NCI-H1930 (cell line): ENCODE measurements at places on chromosomes 7 and 10.
A peak's percentile ranks its signal among the peaks of the same experiment; 100 is the strongest.

- no peak for DNase-seq
Measured at GRCh38 chr10:113022265-113022664, 72.2 kb downstream of the TCF7L2 start.

DNA sequence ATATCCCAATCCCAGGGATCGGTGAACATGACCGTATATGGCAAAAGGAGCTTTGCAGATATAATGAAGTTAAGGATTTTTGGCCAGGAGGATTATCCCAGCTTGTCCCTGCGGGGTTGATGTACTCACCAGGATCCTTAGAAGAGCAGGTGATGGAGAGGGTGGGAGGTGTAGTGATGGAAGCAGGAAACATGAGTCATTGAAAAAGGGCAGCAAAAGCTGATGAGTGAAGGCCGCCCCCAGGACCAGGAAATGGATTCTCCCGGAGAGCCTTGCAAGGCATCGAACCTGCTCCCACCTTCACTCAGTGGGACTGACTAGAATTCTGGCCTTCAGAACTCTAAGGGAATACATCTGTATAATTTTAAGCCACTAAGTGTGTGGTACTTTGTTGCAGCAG lies 5.2 kb upstream of the NUPR2 start:
- DNase-seq: no peak

DNA sequence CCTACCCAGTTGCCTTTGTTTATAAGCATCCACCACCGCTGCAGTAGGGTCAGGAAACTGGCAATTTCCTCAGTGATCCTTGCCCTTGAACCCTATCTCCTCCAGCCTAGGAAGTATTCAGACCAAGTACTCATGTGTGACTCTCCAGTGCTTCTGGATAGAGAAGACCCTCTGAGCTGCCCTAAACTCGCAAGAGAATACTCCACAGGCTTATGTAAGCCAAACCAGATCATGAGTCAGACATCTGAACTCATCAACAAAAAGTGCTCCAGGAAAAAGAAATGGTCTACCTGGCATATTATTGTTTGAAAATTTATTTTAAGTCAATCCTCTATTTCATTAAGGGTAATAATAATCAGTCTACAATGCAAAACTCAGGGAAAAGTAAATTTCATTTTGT lies 101.3 kb downstream of the KAT6B start:
- no peak for DNase-seq

- no peak for DNase-seq
Measured at GRCh38 chr7:156576216-156577058, 64.1 kb upstream of the RNF32 start.

- no peak for DNase-seq
Measured at GRCh38 chr7:98399890-98400541, 874 bp downstream of the BAIAP2L1 start.

GRCh38 chr7:87330942-87331341 lies 14.5 kb upstream of the CROT start:
- DNase-seq: no peak

- DNase-seq: no peak
Measured at GRCh38 chr7:84477786-84478478, 283.3 kb upstream of the SEMA3A start.

GRCh38 chr7:155450970-155451801 lies 6.7 kb upstream of the EN2 start:
- no peak for DNase-seq

DNA sequence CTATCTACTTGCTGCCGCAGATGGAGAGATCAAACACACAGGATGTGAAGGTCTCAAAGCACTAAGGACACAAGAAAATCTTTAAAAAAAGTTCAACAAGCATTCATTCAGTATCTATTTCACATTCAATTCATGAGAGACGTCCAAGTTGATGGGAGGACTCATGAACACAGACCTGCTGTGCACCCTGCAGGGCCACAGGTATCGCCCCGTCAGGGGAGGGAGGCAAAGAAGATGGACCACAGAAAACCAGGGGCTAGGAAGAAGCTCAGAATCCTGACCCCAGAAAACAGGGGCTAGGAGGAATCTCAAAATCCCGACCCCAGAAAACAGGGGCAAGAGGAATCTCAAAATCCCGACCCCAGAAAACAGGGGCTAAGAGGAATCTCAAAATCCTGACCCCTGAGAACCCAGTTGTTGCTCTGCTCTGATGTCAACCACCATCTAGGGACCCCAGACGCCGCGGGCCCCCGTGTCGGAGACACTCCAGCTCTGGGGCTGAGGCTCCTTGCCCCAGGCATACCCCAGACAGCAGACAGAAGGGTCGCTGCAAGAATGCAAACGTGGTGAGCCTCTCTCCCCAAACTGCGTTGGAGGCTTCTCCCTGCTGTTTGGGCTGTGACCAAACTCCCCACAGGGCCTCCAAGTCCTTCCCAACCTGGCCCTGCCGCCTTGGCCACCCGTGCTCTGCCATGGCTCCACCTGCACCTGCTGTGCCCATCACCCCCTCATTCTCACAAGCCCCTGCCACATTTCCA lies 197.6 kb downstream of the DIP2C start:
- DNase-seq: no peak

GRCh38 chr7:66256281-66256680 lies 51.1 kb downstream of the TPST1 start:
- no peak for DNase-seq

- no peak for DNase-seq
Measured at GRCh38 chr7:16712916-16713315, 40.6 kb upstream of the TSPAN13 start.

DNA sequence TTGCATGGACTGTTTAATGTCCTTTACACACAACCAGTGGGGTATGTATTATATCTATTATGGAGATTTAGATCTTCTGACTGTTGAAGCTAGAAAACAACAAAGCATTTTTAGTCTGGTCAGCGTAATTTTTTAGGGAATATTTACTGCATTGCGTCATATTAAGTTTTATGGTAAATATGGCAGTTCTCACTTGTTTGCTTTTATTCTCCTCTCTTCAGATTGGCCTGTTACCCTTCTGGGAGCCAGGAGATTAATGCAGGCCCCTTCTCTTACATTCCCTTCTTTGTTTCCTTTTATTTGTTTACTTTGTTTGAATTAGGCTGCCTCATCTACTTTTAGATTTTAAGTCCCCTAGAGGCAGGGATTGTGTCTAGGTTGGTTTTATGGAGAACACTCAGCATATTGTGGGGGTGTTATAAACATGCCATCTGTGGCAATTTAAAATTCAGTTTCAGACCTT lies 13.8 kb downstream of the UBE2D1 start:
- peak; percentile 25 for DNase-seq

DNA sequence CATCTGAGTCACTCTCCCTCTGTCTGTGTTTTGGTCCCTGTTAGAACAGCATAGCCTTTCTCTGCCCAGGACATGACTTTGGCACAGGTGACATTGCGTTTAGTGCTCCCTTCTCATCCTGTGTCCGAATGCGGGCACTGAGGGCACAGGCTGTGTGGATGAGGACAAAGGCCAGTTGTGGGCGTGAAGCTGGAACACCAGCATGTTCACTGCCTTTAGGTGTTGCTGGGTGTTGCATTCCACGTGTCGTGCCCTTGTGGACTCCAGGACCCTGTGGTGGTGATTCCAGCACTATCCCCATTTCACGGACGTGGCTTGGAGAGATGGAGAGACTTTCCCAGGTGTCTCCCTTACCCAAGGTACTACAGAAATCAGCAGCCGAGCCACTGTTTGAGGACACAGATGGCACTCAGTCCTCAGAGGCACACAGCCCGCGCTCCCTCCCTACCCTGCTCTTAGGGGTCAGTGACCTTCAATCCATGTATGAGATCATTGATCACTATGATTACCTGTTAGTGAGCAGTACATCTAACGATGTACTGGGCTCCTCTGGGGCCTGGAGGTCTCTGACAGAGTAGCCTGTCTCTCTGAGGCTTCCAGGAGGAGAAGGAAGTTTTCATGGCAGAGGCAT lies 917 bp upstream of the CNPY1 start:
- DNase-seq: no peak

- no peak for DNase-seq
Measured at GRCh38 chr10:28480628-28480965, 52.3 kb upstream of the WAC start.

- DNase-seq: no peak
Measured at GRCh38 chr7:24896031-24896501, 83.9 kb downstream of the OSBPL3 start.

DNA sequence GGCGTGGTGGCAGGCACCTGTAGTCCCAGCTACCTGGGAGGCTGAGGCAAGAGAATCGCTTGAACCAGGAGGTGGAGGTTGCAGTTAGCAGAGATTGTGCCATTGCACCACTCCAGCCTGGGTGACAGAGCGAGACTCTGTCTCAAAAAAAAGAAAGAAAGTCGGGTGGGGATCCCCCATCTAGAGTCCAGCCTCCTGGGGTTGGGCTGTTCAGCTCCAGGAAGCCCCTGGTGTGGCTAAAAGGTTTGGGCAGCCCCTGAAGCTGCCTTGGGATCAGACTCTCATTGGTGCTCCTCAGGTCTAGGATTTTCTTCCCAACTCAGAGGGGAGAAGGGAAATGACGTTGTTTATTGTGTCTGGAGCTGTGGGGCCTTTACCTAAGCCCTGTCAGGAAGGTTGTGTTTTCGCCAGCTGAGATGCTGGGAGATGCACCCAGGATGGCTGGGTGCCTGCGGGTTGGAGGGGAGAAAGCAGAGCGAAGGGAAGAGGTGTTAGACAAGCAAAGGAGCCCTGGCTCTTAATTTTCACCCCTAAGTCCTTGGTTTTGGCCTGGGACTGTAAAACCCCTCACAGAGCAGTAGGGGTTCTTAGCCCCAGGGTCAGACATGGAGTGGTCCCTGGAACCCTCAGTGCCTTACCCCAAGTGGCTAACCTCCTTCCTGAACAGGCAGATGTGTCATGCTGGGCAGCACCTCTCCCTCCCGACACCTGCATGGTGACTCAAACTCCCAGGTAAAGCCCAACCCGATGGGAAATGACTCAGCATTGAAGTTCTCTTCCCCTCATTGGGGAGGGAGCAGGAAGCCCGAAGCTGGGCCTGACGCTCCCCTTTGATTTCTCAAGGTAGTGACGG lies 21.1 kb downstream of the PLAU start:
- no peak for DNase-seq

GRCh38 chr7:21327422-21328409 lies 100.2 kb upstream of the SP4 start:
- no peak for DNase-seq

GRCh38 chr10:43118631-43119415 lies 19.4 kb upstream of the CSGALNACT2 start:
- DNase-seq: no peak

GRCh38 chr7:74483402-74484336 lies 30.0 kb downstream of the GTF2IRD1 start:
- no peak for DNase-seq

GRCh38 chr10:3889961-3890522 lies 105.0 kb upstream of the KLF6 start:
- DNase-seq: no peak

GRCh38 chr7:47905076-47905920 lies 43.0 kb downstream of the PKD1L1 start:
- DNase-seq: no peak

GRCh38 chr10:11605807-11606408 lies 5.5 kb downstream of the USP6NL start:
- DNase-seq: no peak

DNA sequence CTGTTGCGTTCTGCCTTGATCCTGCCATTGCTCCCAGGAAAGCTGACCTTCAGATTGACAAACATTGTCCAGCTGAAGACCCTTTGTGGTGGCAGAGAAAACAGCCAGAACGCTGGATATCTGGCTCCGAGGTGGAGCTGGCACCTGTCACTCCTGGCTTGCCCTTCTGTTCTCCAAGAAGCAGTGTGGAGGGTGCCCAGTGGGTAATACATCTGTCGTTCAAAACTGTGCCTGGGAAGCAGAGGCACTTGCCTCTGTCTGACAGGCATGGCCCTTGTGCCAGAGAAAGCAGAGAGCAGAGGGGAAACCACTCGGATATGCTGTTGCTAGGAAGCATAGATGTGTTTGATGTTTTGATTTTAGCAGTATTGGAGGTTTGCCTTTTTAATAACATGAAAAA lies 231.4 kb downstream of the BMPER start:
- DNase-seq: no peak

- no peak for DNase-seq
Measured at GRCh38 chr10:34462056-34462455, 353.0 kb downstream of the PARD3 start.

GRCh38 chr10:10946801-10947200 lies 70.9 kb upstream of the CELF2 start:
- no peak for DNase-seq

DNA sequence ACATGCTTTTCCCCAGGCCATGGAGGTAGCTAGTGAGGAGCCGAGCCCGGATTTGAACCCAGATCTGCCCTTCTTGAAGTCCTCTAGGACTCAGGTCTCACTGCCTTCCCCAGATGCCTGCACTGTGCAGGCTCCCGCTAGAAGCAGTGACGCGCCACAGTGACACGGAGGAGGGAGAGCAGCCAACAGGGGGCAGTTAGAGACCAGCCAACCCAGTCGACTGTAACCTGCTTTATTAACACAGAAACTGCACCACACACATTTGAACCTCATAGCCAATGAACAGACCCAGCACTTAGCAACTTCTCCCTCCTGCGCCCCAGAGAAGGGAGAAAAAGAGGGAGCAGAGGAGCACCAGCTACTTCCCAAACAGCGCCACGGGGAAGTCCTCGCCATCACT lies 27.4 kb downstream of the PILRA start:
- no peak for DNase-seq

GRCh38 chr10:125156739-125157480 lies 3.5 kb downstream of the CTBP2 start:
- DNase-seq: no peak

DNA sequence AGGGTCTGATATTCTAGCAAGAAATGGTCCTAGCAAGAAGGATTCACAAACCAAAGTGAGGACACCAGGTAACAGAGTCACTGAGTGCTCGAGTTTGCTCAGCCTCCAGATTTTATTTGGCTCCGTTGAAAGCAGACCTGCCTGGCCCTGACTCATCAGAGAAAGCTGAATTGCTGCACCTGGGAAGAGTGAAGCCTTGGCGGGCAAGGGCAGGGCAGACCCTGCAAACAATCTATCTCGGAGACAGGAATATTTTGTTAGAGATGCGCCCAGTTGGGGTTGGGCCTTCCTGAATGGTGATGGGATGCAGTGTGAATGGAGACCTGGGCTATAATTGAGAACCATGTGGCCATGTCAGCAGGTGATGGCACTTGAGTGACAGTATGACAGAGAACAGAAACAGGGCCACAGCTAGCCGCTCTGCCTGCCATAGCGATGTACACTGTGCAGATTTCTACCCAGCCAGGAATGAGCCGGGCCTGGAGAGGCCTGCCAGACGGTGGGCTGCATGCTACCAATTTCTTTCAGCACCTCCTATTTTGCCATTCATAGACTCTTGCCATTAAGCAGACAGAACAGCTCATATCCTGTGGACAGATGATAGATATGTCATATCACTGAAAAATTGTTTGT lies 744.2 kb downstream of the LRMDA start:
- DNase-seq: no peak

DNA sequence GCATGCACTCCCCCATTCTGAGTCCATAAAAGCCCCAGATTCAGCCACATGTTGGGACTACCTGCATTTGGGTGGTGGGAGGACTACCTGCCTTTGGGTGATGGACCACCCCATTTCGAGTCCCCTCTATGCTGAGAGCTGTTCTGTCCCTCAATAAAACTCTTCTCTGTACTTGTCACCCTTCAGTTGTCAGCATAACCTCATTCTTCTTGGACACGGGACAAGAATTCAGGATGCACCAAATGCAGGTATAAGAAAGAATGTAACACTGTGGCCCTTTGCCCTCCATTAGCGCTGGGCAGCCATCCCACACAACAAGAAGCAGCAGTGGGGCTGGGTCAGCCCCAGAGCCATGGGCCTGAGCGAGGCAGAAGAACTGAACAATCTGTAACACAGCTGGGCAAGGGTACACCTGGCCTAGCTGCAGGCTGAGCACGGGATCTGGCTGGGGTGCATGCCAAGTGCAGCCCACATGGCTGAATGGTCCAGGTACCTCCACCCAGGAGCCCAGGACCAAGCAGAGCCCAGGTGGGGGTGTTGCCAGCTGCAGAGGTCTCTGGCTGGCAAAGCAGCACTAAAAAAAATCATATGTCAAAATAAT lies 1344.3 kb upstream of the LRRTM3 start:
- DNase-seq: no peak
